ENCODE measurements at places on chromosomes 12 and 14.

- DNase-seq = no peak
These were observed 105.8 kb downstream of the C12orf50 start for GRCh38 chr12:87923361-87923760.

- no peak for DNase-seq
These were observed 44.7 kb downstream of the PTPN11 start for GRCh38 chr12:112463478-112463877.

DNA sequence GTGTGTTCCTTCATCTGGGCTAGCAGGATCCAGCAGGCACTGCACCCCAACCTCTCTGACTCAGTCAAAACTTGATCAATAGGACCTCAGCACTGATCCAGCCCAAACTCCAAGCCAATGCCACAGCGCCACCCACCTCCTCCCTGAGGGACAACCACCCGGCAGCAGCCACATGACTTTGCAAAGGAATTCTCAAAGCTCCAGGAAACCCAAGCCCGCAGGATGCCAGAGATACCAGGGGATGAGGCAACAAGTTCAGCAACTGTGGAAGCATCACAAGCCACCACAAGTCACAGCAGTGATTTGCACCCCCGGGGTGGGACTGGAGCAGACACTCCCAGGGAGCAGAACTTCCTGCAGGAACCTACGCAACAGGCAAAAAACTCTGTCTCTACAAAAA is 37.3 kb downstream of the ACTN1 start:
- no peak for DNase-seq

DNA sequence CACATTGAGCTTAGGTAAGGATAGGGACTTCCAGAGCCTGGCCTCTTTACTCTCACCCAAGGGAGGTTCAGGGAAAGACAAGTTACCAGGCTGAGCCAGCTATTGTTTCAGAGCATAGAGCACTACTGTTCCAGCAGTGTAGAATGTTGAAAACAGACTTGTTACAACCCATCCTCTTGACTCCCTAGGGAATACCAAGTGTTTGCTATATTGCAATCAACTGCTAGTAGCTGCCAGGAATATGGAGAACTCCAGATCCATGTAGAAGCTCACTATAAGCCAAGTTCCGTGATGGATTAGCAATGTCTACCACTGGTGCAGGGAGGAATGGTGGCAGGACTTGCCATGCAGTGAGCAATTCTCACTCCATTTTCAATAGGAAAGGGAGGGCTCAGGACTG is 199.8 kb upstream of the RBM19 start:
- no peak for DNase-seq

DNA sequence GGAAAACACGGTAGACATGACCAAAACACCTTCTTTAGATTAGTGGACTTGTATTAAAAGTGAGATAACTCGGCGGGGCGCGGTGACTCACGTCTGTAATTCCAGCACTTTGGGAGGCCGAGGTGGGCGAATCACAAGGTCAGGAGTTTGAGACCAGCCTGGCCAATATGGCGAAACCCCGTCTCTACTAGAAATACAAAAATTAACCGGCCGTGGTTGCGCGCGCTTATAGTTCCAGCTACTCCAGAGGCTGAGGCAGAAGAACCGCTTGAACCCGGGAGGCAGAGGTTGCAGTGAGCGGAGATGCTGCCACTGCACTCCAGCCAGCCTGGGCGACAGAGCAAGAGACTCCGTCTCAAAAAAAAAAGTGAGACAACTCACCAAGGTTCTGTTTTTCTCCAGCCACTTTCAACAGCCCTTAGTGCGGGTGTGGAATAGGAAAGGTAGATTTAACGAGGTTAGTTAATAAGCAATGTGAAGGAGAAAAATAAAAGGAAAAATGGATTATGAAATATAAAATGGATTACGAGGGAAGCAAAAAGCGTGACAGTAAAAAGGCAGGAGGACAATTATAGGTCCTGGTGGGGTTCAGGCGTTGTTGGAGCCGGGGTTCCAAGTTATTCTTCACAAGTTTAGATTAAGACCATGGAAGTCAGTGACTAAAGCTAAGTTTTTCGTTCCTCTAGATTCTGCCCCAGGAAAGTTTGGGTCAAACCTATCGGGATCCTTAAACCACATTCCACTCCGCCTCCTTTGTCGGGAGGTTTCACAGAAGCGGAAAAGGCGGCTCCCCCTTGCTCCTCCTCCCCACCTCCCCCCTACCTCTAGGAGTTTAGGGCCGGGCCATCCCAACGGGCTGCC is 534 bp downstream of the PPP2R3C start:
- no peak for DNase-seq

GRCh38 chr12:22215467-22216253 is 118.8 kb downstream of the ST8SIA1 start:
- no peak for DNase-seq

- no peak for DNase-seq
These were observed 19.5 kb downstream of the COX16 start for GRCh38 chr14:70340002-70340401.

All from NCI-H2107 (cell line).